ENCODE measurements at places on chromosomes 12 and 14. TPM values are rescaled to one million over a fixed set of nuclear protein-coding genes. Genes with fewer than 3 reads are reported as not detected.

The CLEC4D gene
- total RNA-seq = not detected

The MYH7 gene
- not detected for total RNA-seq

The GLIPR1L1 gene
- total RNA-seq = not detected

The ADCY4 gene
- total RNA-seq = 3.8 TPM

The EIF2S3B gene
- total RNA-seq = 1.5 TPM

The IL22 gene
- total RNA-seq = not detected

The PLEKHH1 gene
- total RNA-seq = 0.53 TPM

The PTHLH gene
- not detected for total RNA-seq

The RTN1 gene
- total RNA-seq = not detected

The PLEKHG7 gene
- not detected for total RNA-seq

The ETFBKMT gene
- total RNA-seq = 0.84 TPM

The CFAP251 gene
- total RNA-seq = 1.2 TPM

The JPH4 gene
- total RNA-seq = 0.10 TPM

The SCFD1 gene
- total RNA-seq = 58.6 TPM

The PCNX4 gene
- 30.4 TPM for total RNA-seq

The OR6C76 gene
- not detected for total RNA-seq

The FOXA1 gene
- not detected for total RNA-seq

The CCDC196 gene
- not detected for total RNA-seq

The DCN gene
- total RNA-seq = not detected

The SLC17A8 gene
- total RNA-seq = not detected

The GPR68 gene
- 23.9 TPM for total RNA-seq

The PDZRN4 gene
- not detected for total RNA-seq

The ASPG gene
- not detected for total RNA-seq

The ARMH4 gene
- total RNA-seq = 0.18 TPM

The POTEG gene
- total RNA-seq = not detected

The NAV3 gene
- not detected for total RNA-seq

The ZNF891 gene
- 3.0 TPM for total RNA-seq

The SIX6 gene
- not detected for total RNA-seq

The TCL1B gene
- not detected for total RNA-seq

The GPR137C gene
- 0.45 TPM for total RNA-seq

The LTB4R2 gene
- total RNA-seq = 20.8 TPM

The MYBPC1 gene
- total RNA-seq = not detected

The GSG1 gene
- total RNA-seq = not detected

The CLEC2B gene
- 94.5 TPM for total RNA-seq

The CBX5 gene
- 131 TPM for total RNA-seq

The KCNJ8 gene
- not detected for total RNA-seq

The BCAT1 gene
- total RNA-seq = 7.3 TPM

The SMARCD1 gene
- 54.6 TPM for total RNA-seq

The ASCL1 gene
- not detected for total RNA-seq

The HVCN1 gene
- total RNA-seq = 26.9 TPM

The DPPA3 gene
- not detected for total RNA-seq

The PTGER2 gene
- total RNA-seq = 158 TPM

The TSHR gene
- 5.0 TPM for total RNA-seq

The BBOF1 gene
- 0.67 TPM for total RNA-seq

The TUBA1B gene
- total RNA-seq = 1,312 TPM

The GALNT6 gene
- total RNA-seq = 15.4 TPM

The ULK1 gene
- 25.3 TPM for total RNA-seq

The TMEM132C gene
- total RNA-seq = not detected
